ENCODE measurements at places on chromosomes 13 and 19. TPM values are rescaled to one million over a fixed set of nuclear protein-coding genes. Genes with fewer than 3 reads are reported as not detected.

BRME1 gene
- 7.3 TPM for total RNA-seq

JAK3 gene
- 220 TPM for total RNA-seq

RPL36 gene
- total RNA-seq: 1,705 TPM

ADM5 gene
- 16.3 TPM for total RNA-seq

SIAH3 gene
- total RNA-seq: 0.03 TPM

GRCh38 chr13:80361883-80362327, 21.0 kb upstream of the SPRY2 start:
- DNase-seq: no peak

DNA sequence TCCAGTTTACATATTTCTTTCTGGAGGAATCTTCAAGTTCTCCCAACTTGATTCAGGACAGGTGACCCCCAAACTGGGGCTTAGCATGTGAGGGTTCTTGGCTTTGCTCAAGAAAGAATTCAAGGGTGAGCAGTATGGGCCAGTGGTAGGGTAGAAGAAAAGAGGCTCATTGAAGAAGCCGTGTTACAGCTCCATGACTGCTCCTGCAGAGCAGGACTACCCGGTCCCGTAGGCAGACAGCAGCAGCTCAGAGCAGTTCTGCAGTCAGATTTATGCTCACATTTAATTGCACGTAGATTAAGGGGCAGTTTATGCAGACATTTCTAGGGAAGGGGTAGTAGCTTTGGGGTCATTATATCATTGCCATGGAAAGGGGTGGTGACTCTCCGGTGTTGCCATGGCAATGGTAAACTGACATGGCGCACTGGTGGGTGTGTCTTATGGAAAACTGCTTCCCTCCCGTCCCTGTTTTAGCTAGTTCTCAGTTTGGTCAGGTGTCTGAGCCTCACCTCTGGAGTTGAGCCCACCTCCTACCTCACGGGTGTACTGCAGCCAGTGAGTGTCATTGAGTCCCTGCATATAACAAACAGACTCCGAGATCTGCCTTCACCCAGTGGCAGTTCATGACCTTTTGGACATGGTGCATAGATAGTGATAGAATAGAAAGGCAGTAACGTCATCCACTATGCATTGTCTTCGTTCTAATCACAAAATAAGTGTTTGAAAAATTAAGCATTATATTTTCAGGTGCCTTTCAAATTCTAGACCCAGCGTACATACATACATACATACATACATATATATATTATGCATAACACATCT, 16.0 kb upstream of the ZNF792 start:
- DNase-seq: no peak

- no peak for DNase-seq
Observed at GRCh38 chr13:26771796-26772195, 11.2 kb upstream of the GPR12 start.

- no peak for DNase-seq
Observed at GRCh38 chr13:37657134-37657533, 58.6 kb upstream of the POSTN start.

DNA sequence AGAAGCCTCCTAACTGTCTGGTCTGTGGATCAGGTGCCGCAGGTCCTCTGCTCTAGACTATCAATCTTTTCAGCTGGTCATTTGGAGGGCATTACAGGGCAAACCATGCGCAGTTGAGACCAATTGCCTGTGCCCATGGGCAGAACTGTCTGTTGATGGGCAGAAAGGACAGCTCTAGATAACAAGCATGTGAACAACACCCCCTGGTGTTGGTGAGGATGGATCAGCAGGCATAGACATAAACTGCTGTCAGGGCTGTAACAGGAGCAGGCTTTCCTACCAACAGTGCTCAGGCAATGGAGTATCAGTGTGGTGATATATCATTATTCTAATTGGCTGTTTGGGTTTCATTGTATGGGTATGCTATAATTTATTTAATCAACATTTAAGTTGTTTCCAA, 104.7 kb upstream of the KL start:
- no peak for DNase-seq

- peak; percentile 23 for DNase-seq
Observed at GRCh38 chr13:98839856-98840769, 87.6 kb upstream of the SLC15A1 start.

DNA sequence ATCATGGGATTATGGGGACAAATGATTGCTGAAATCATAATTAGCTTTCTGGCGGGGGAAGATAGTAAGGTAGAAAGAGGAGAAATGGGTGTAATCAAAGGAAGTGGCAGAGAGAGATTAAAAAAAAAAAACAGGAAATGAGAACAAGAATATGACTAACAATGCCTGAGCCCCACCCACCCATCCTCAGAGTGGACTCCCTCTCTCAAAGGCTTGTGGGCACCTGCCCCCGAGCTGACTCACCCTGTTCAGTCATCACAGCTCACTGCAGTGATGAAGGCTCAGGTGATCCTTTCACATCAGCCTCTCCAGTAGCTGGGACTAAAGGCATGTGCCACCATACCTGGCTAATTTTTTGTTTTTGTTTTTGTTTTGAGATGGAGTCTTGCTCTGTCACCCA, 26.4 kb upstream of the TPT1 start:
- DNase-seq: peak; percentile 88

DNA sequence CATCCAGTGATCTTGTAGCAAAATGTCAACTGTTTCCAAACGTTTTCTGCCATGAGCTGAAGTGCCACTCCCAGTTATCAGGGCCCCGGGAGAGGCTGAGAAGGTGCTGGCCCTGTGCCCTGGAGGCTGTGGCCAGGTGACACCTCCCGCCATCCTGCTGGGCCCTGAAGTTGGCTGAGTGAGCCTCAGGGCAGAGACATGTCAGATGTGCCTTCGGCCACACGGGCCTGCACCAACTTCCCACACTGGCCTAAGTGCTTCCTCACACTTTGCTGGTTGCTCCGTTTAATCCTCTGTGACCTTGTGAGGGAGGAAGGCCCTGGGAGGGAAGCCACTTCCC, 4.8 kb downstream of the ADPRHL1 start:
- no peak for DNase-seq

- no peak for DNase-seq
Observed at GRCh38 chr13:34678154-34678553, 263.9 kb upstream of the NBEA start.

DNA sequence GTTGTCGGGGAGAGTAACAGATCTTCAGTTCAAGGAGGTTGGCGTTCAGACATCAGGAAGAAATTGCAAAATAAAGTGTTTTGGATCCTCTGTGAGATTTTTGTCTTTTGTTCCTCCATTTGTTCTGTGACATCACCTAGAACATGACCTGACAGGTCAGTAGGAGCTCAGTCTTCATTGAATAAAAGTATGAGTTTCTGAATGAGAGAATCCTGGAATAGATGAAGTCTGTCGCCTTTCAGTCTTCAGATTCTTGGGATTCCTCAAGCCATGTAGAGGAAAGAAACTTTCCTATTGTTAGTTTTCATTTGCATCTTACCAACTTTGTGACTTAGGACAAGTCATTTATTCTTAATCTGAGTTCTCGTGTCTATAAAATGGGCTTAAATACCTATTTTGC, 14.4 kb downstream of the ARHGAP35 start:
- DNase-seq: no peak

DNA sequence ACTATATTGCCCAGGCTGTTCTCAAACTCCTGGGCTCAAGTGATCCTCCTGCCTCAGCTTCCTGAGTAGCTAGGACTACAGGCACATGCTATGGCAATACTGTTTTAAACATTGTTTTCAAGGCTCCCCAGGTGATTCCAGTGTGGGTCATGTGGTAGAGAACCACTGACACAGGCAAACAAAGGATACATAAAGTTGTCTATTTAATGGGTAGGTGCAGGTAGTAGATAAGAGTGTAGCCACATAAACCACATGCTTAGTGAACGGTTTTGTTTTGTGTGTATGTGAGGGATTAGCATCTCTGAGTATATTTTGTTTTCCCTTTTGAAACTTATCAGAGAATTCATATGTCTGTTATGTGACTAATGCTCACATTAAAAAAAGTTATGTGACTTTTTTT, 36.7 kb downstream of the USPL1 start:
- DNase-seq: no peak

DNA sequence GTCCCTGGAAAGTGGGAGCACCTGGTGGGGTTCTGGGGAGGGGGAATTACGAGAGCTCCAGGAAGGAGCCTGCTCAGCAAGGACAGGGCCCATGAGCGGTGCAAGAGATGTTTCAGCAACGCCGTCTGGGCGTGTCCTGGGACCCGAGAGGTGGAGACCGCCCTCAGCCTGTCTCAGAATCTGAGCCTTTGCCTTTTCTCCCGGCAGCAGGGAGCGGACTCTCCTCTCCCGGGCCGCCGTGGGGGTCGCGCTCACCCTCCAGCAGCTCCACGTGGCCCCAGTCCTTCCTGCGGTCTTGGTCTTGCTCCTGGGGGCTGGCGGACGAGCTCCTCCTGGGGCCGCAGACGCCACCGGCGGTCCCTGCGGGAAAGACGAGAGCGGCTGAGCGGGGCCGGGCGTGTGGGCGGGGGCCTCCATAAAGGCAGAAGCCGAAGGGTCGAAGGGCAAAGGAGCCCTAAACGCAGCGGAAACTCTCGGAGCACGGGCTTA, 714 bp downstream of the POLRMT start:
- DNase-seq: no peak

- DNase-seq: no peak
Observed at GRCh38 chr13:88303157-88303556, 632.0 kb downstream of the SLITRK5 start.

DNA sequence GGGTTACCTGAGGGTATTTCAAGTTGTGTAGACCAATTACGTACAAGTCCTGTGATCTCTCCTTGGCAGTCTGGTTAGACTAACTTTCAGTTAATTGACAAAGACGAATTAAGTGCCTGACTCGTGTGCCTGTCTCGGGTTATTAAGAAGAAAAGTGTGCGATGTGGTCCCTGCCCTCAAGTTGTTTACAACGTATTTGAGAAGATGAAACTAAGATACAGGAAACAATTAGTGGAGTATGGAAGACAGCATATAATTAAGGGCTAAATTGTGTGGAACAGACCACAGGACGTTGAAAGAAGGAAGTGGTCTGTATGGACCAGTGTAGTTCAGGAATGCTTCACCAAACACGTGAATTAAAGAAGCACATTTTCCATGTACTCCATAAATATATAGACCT, 49.2 kb downstream of the KLF5 start:
- DNase-seq: no peak

DNA sequence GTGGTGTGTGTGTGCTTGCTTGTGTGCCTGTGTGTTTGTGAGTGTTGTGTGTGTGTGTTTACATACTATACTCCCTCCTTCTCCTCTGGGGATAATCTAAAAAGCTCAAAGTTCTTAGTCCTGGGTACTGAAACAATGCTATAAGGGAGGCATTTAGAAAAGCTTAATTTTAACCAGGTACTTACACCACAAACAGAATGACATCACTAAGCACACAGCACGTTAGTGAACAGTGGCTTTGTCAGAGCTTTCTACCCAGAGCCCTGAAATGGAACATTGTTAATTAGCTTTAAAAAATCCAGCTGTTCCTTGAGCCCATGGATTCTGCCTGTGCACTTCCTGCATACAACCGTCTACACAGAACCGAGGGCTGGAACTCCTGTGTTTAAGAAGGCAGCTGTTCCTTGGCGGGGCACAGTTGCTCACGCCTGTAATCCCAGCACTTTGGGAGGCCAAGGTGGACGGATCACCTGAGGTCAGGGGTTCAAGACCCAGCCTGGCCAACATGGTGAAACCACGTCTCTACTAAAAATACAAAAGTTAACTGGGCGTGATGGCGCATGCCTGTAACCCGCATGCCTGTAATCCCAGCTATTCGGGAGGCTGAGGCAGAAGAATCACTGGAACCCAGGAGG, 69.6 kb upstream of the RNF113B start:
- no peak for DNase-seq

DNA sequence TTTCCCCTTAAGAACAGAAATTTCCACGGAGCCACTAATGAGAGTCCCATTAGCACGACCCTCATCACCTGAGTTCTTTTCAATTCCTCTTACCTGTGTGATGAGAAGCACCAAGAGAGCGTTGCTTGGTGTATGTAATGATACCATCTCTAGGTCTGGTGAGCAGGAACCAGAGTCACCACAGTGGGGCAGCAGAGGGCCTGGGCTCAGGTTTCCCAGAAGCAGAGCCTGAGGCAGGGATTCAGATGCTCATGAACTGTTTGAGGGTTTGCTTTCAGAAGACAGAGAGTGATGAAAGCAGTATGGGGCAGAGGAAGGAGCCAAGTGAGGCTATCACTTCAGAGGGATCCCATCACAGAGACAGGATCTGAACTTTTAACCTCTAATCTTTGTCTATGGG, 3.1 kb upstream of the PTPRH start:
- DNase-seq: no peak
